ENCODE measurements at places on chromosomes 5 and 9. TPM values are rescaled to one million over a fixed set of nuclear protein-coding genes. Genes with fewer than 3 reads are reported as not detected.

MLANA gene
- total RNA-seq, result not detected

KIF4B gene
- total RNA-seq, result 0.05 TPM

LRRC19 gene
- total RNA-seq, result not detected

PCDHA10 gene
- not detected for total RNA-seq

SNCAIP gene
- not detected for total RNA-seq

C9orf153 gene
- 0.26 TPM for total RNA-seq

CDC20B gene
- total RNA-seq, result not detected

PAX5 gene
- 0.12 TPM for total RNA-seq

AGXT2 gene
- total RNA-seq, result not detected

SPATA31A3 gene
- total RNA-seq, result not detected

CMYA5 gene
- 0.15 TPM for total RNA-seq

ACER2 gene
- total RNA-seq, result 1.8 TPM

LCN15 gene
- total RNA-seq, result not detected

CPLANE1 gene
- total RNA-seq, result 5.8 TPM

CCDC187 gene
- not detected for total RNA-seq

ZNF454 gene
- total RNA-seq, result not detected

IL3 gene
- 23.3 TPM for total RNA-seq

LECT2 gene
- not detected for total RNA-seq

LCN9 gene
- total RNA-seq, result not detected

MYMK gene
- total RNA-seq, result not detected

SPATA31D4 gene
- total RNA-seq, result not detected

SNX30 gene
- 4.4 TPM for total RNA-seq

SYK gene
- not detected for total RNA-seq

SUSD3 gene
- total RNA-seq, result 72.8 TPM

SLC6A7 gene
- total RNA-seq, result not detected

BHMT2 gene
- not detected for total RNA-seq

ADGRD2 gene
- not detected for total RNA-seq

CDHR2 gene
- total RNA-seq, result 0.36 TPM

SPINK13 gene
- not detected for total RNA-seq

PTGR1 gene
- 4.8 TPM for total RNA-seq

WDR70 gene
- 34.4 TPM for total RNA-seq

MEIKIN gene
- total RNA-seq, result 2.1 TPM

DHFR gene
- 110 TPM for total RNA-seq

F2RL1 gene
- total RNA-seq, result 2.3 TPM

GRXCR2 gene
- not detected for total RNA-seq

CIZ1 gene
- total RNA-seq, result 95.4 TPM

IFNA13 gene
- not detected for total RNA-seq

BDP1 gene
- total RNA-seq, result 26.6 TPM
